Thoracic aorta (tissue), 2 donors: ENCODE measurements at places on chromosomes 1 and 21. TPM values are rescaled to one million over a fixed set of nuclear protein-coding genes. Genes with fewer than 3 reads are reported as not detected.

- no peaks in the 10 kb centered on the region for H3K4me1 ChIP-seq
- no peaks in the 10 kb centered on the region for H3K27me3 ChIP-seq
- H3K27ac ChIP-seq = no peak overlapping the region
- H3K36me3 ChIP-seq = no peaks in the 10 kb centered on the region
Observed at GRCh38 chr1:65357291-65357960, 48.1 kb downstream of the DNAJC6 start.

DNA sequence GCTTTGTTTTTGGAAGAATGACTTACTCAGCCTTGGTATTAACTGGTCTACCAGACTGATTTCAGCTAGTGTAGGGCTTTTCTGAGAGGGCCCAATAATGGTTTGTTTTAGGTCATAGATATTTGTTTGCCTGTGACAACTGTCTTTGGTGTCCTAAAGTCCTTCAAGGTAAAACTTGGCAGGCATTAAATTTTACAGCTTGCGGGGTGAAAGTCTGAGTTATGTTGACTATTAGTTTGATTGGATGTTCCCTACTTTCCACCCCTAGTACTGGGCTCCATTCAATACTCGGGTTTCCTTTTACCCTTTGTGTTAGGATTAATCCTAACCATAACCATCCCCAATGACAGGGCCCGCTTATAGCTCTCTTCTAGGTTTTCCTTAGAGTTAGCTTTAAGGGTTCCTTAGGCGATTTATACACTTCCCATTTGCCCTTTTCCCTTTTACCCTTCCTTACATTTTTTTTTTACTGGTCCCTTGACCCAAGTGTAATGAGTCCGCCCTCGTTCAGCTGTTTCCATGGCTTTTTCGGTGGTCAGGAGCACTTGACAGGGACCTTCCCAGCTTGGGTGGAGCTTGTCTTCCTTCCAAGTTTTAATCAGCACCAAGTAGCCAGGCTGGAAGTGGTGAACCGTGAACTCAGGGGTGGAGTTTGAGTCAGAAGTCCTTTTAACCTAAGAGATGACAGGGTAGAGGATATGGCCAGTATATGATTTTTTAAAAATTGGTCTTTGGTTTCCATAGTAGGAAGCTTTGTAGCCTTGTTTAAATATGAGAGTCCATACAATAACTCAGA, 28.5 kb upstream of the LCE5A start:
- no peak overlapping the region for H3K4me3 ChIP-seq
- H3K36me3 ChIP-seq = no peaks in the 10 kb centered on the region
- H3K27ac ChIP-seq = no peak overlapping the region
- no peaks in the 10 kb centered on the region for H3K4me1 ChIP-seq

DNA sequence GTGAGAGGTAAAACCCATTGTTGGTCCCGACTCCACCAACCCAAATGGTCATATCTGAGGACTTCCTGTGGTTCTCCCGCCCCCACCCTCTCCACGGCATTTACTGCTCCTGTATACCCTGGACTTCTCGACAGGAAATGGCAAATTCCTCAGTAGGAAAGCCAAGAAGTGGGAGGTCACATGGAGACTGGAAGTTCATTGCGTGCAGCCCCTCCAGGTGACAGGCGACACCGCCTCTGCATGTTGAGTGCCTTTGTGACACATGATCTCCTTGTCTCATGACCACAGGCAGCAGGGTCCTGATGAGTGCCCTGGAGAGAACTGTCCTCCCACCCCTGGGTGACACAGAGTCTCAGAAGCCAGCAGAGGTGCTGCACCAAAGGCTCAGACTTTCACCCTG, 24.2 kb downstream of the ERG start:
- no peak overlapping the region for H3K4me3 ChIP-seq
- no peaks in the 10 kb centered on the region for H3K36me3 ChIP-seq
- peaks cover 62% of the 10 kb centered on the region for H3K4me1 ChIP-seq
- H3K27ac ChIP-seq = peak overlapping the region; percentile 15
- no peaks in the 10 kb centered on the region for H3K27me3 ChIP-seq
- DNase-seq = no peak

DNA sequence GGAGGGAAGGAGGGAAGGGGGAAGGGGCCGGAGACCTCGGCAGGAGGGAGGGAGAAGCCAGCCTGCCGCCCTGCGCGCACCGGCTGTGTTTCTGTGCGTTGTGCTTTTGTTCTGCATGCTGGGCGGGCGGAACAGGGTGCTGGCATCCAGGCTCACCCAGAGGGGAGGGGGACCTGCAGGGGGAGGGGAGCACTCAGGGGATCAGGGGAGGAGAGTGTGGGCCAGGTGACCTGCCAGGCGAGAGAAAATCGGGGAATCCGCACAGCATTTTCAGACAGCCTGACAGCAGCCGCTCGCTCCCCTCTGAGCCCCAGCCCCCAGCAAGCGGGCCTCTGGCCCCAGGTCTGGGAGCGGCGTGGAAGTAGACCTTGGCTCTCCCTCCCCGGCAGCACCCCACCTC, 54.7 kb downstream of the RIPK4 start:
- no peak overlapping the region for H3K4me3 ChIP-seq
- DNase-seq = no peak
- no peak overlapping the region for H3K27ac ChIP-seq
- no peaks in the 10 kb centered on the region for H3K27me3 ChIP-seq
- H3K36me3 ChIP-seq = no peaks in the 10 kb centered on the region

GRCh38 chr21:42534421-42535378, 21.0 kb downstream of the SLC37A1 start:
- H3K27ac ChIP-seq = no peak overlapping the region
- DNase-seq = no peak
- peak overlapping the region; percentile 27 for H3K4me3 ChIP-seq
- no peaks in the 10 kb centered on the region for H3K36me3 ChIP-seq

DNA sequence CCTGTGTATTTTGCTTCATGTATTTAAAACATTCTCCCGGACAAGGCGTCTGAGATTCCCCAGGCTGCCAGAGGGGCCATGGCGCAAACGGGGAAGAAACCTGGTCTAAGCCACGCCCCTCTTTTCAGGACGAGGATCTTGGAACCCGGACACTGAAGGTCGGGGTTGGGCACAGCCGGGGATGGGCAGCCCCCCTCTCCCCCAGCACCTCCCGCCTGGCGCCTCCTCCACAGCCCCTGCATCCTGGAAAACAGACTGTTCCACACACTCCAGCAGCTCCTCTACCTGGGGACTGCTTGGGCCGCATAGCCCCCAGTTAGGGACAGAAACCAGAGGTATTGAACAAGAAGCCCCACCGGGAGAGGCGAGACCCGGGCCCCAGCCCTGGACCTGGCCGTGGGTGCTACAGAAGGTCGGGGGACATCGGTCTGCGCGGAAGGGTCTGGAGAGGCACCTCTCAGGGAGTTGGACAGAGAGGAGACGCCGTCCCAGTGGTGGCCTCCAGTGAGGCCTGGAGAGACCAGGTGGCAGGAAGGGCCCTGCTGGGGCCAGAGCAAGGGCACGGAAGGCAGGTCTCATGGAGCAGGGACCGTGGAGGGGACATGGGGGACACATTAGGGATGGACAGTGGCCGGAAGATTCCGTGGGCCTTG, 5.4 kb downstream of the TP73 start:
- H3K4me3 ChIP-seq = no peak overlapping the region
- H3K27me3 ChIP-seq = peaks cover 13% of the 10 kb centered on the region
- peaks cover 2% of the 10 kb centered on the region for H3K4me1 ChIP-seq
- H3K36me3 ChIP-seq = no peaks in the 10 kb centered on the region

GRCh38 chr1:7152655-7153054, 367.4 kb downstream of the CAMTA1 start:
- H3K4me3 ChIP-seq = no peak overlapping the region
- no peaks in the 10 kb centered on the region for H3K27me3 ChIP-seq
- no peaks in the 10 kb centered on the region for H3K36me3 ChIP-seq
- peaks cover 4% of the 10 kb centered on the region for H3K4me1 ChIP-seq
- no peak for DNase-seq

- peak overlapping the region; percentile 85 for H3K27ac ChIP-seq
- DNase-seq = peak; percentile 67
- H3K36me3 ChIP-seq = no peaks in the 10 kb centered on the region
- no peaks in the 10 kb centered on the region for H3K27me3 ChIP-seq
Observed at GRCh38 chr1:203038217-203038741, 12.0 kb downstream of the PPFIA4 start.

DNA sequence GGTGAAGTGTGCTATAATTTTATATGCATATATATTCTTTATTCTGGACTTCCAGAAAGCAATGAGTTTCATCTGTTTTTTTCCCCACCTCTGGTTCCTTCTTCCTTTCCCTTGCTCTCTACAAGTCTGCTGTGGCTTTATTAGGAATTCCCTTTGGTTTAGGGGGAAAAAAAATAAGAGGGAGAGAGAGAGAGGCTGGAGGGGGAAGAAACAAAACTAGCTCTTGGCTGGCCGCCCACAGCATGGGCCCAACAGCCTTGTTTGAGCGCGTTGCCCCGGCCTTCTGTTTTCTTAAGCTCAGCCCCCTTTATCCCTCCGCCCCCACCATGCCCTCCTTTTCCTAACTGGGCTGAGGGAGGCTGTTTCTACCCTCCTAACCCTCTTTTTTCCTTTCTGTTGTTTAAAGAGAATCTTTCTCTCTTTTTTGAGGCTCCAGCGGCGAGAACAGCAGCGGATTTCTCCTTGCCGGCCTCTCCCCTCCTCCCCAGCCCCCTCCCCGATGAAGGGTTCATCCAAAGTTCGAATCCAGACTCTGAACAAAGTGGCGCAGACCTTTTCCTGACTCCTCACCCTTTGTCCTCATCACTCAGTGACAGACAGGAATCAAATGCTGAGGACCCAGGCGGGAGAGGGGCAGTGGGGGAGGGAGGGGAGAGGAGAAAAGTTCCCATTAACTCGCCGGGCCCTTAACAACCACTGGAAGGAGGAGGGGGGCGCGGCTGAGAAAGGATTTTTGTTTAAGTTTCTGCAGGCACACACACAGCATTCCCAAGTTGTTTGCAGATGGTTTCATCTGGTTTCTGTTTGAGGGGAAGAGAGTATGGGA, 29.7 kb downstream of the PBX1 start:
- H3K4me1 ChIP-seq = peaks cover 5% of the 10 kb centered on the region
- H3K4me3 ChIP-seq = peak overlapping the region; percentile 68
- no peaks in the 10 kb centered on the region for H3K36me3 ChIP-seq
- H3K27ac ChIP-seq = peak overlapping the region; percentile 86

- no peak overlapping the region for H3K4me3 ChIP-seq
- H3K27ac ChIP-seq = no peak overlapping the region
- no peaks in the 10 kb centered on the region for H3K36me3 ChIP-seq
- H3K4me1 ChIP-seq = no peaks in the 10 kb centered on the region
Observed at GRCh38 chr1:17251701-17252376, 2.9 kb downstream of the PADI3 start.

- DNase-seq = no peak
- peaks cover 28% of the 10 kb centered on the region for H3K4me1 ChIP-seq
- H3K27me3 ChIP-seq = no peaks in the 10 kb centered on the region
- no peaks in the 10 kb centered on the region for H3K36me3 ChIP-seq
Observed at GRCh38 chr1:51728611-51729155, 111.8 kb downstream of the OSBPL9 start.

- H3K4me3 ChIP-seq = no peak overlapping the region
- H3K36me3 ChIP-seq = peaks cover 11% of the 10 kb centered on the region
- H3K27ac ChIP-seq = no peak overlapping the region
Observed at GRCh38 chr1:248853663-248854375, 5.1 kb downstream of the ZNF692 start.

GRCh38 chr1:44903011-44903680, 60.1 kb upstream of the PTCH2 start:
- H3K27ac ChIP-seq = peak overlapping the region; percentile 71
- H3K4me1 ChIP-seq = peaks cover 7% of the 10 kb centered on the region
- H3K4me3 ChIP-seq = peak overlapping the region; percentile 33

DNA sequence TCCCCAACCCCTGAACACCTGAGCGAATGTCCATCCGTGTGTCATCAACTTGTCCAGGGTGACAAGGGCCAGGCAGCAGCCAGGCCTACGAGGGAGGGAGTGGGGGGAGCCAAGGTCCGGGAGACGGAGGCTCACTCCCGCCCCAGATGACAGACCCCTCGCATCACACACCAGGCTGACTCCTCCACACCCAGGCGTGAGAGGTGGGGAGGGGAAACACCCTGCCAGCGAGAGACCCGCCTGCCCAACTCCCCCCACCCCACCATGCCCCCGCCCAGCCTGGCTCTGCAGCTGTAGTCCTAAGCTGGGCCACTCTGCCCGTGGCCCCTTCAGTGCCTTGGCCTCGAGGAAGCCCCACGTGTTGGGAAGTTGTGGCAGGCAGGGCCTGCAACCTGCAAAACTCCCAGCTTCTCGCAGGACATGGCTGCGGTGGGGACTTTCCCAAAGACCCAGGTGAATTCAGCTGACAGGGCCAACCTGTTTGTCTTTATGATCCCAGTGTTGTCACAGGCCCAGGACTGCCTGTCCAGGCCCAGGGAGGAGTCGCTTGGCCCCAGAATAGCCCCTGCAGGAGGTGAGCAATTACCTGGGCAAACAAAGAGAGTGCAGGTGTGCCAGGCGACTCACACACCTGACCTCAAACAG, 62.9 kb downstream of the RIPK4 start:
- no peaks in the 10 kb centered on the region for H3K36me3 ChIP-seq
- H3K4me1 ChIP-seq = peaks cover 6% of the 10 kb centered on the region
- no peaks in the 10 kb centered on the region for H3K27me3 ChIP-seq
- H3K27ac ChIP-seq = no peak overlapping the region
- no peak overlapping the region for H3K4me3 ChIP-seq

DNA sequence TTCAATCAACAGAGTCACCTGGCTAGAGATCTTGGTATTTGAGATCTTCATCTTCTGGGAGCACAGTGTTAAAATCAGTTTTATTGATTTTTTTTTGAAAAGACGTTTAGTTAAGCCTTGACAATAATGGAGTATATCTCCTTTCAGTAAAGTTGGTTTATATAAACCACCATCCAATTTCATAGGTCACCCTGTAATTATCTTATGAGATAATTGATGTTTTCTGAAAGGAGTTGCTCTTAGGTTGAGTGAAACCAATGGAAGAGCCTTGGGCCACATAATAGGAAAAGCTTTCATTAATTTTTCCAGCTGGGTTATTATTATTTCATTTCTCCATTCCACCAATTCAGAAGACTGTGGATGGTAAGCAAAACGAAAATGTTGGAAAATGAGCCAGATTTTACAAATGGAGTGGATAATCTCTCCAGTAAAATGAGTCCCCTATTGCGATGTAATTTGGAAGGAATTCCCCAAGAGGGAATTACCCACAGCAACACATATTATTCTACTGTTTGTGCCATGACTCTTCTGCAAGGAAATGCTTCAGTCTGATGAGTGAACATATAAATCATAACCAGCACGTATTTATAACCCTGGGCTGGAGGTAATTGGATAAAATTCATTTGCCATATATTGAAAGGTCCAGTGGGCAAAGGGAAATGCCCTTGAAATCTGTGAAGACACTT, 46.2 kb upstream of the TINAGL1 start:
- H3K4me1 ChIP-seq = no peaks in the 10 kb centered on the region
- H3K27me3 ChIP-seq = no peaks in the 10 kb centered on the region
- H3K36me3 ChIP-seq = no peaks in the 10 kb centered on the region

DNA sequence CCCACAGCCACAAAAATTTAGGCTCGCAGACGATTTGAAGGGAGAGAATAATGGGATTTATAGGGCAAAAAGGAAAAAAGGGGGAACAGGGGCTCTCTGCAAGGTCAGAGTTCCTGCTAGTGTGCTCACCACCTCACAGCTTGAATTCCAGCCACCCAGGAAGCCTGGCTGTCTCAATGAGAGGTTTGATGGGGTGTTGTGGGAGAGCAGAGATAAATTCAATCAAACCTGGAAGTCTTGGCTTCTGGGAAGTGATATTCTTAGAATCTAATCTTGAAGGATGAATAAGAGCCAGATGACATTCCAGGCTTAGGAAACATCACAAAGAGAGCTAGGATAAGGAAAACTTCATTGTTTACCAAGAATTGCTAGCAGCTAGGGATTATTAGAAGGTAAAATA, 47.4 kb upstream of the C21orf91 start:
- no peak overlapping the region for H3K4me3 ChIP-seq
- no peak for DNase-seq
- no peaks in the 10 kb centered on the region for H3K4me1 ChIP-seq
- no peak overlapping the region for H3K27ac ChIP-seq

GPR153 gene
- 4.6 TPM for total RNA-seq

KLHDC7A gene
- total RNA-seq = not detected

F13B gene
- total RNA-seq = not detected

TLR5 gene
- total RNA-seq = 20.2 TPM

CASQ2 gene
- 12.5 TPM for total RNA-seq

OR6K6 gene
- not detected for total RNA-seq

MROH9 gene
- not detected for total RNA-seq
